ENCODE measurements at places on chromosomes 16 and 17.

- DNase-seq: no peak
These were observed 2.8 kb upstream of the DNASE1 start for GRCh38 chr16:3651461-3652372.

DNA sequence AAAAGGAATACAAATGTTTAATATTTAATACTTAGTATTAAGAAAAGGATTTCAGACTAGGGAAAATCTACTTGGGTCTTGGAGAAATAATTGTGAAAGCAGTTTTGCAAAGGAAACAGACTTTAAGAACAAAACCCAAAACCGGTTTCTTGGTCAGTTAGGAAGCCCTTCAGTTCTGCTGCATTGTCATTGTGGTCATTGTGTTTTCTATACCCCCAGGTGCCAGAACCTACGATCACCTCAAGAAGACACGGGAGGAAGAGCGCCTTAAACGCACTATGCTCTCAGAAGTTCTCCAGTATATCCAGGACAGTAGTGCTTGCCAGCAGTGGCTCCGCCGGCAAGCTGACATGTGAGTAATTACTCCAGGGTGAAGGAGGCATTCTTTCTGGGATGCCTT is 19.5 kb upstream of the DUSP14 start:
- no peak for DNase-seq

DNA sequence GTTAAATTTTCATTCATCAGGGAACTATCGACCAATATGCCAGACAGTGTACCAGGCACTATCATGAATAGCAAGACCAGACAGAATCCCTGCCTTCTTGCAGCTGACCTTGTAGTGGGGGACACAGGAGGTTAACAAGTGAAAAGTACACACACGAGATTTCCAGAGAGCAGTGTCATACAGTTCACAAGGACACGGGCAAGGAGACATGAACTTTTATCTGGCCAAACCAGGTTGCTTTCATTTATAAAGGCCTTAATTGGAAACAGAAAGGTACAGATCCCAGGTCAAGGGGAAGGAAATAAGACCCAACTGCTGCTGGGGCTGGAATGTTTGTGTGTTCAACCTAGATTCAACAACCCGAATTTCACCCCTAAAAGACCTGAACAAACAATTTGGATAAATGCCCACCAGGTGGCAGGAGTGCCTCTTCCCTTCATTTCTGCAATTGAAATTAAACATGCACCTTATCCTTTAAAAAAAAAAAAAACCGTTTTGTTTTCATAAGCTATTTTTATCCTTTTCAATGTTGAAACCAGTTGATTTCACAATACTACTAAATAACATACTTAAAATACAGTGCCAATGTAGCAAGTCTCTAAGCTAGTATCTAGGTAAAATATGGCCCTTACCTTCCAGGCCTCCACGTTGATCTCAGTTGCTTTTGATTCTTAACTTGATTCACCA is 65.9 kb downstream of the EMP2 start:
- peak; percentile 69 for DNase-seq

GRCh38 chr17:28363186-28363585 is 1.8 kb downstream of the SEBOX start:
- no peak for DNase-seq

- no peak for DNase-seq
These were observed 20.5 kb downstream of the TMEM100 start for GRCh38 chr17:55702150-55702549.

- DNase-seq: no peak
These were observed 48.2 kb downstream of the METRNL start for GRCh38 chr17:83127431-83128160.

GRCh38 chr17:41907185-41907556 is 11.6 kb downstream of the ACLY start:
- peak; percentile 92 for DNase-seq

Measured in astrocyte of the spinal cord (primary cell).